ENCODE measurements at places on chromosomes 3 and 15.

GRCh38 chr3:11385891-11386290 is 113.7 kb downstream of the ATG7 start:
- H3K4me1 ChIP-seq, result peaks cover 7% of the 10 kb centered on the region
- no peak for DNase-seq
- no peak overlapping the region for H3K27ac ChIP-seq
- H3K4me3 ChIP-seq, result no peak overlapping the region

- no peak overlapping the region for H3K4me3 ChIP-seq
- H3K36me3 ChIP-seq, result no peaks in the 10 kb centered on the region
- no peak overlapping the region for H3K27ac ChIP-seq
- H3K27me3 ChIP-seq, result no peaks in the 10 kb centered on the region
- DNase-seq, result no peak
These were observed 129.8 kb downstream of the MBNL1 start for GRCh38 chr3:152398495-152398894.

- H3K36me3 ChIP-seq, result no peaks in the 10 kb centered on the region
- DNase-seq, result no peak
- no peak overlapping the region for H3K4me3 ChIP-seq
These were observed 7.8 kb downstream of the MFSD1 start for GRCh38 chr3:158809642-158810041.

- peak overlapping the region; percentile 76 for H3K27ac ChIP-seq
- H3K4me3 ChIP-seq, result no peak overlapping the region
- DNase-seq, result no peak
- no peaks in the 10 kb centered on the region for H3K27me3 ChIP-seq
These were observed 1.5 kb upstream of the PLXNB1 start for GRCh38 chr3:48431224-48432029.

DNA sequence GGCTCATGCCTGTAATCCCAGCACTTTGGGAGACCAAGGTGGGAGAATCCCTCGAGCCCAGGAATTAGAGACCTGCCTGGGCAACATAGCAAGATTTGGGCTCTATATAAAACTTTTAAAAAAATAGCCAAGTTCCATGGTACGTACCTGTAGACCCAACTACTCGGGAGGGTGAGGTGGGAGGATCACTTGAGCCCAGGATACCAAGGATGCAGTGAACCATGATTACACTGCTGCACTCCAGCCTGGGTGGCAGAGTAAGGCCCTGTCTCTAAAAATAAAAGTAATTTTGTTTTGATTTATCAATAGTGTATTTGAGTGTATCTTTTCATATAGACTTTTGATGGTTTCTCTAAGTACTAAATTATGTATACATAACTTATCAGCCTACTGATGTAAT is 63.1 kb downstream of the LSM3 start:
- H3K4me3 ChIP-seq, result no peak overlapping the region
- no peak overlapping the region for H3K27ac ChIP-seq
- DNase-seq, result no peak
- H3K27me3 ChIP-seq, result no peaks in the 10 kb centered on the region
- no peaks in the 10 kb centered on the region for H3K4me1 ChIP-seq
- H3K36me3 ChIP-seq, result no peaks in the 10 kb centered on the region

DNA sequence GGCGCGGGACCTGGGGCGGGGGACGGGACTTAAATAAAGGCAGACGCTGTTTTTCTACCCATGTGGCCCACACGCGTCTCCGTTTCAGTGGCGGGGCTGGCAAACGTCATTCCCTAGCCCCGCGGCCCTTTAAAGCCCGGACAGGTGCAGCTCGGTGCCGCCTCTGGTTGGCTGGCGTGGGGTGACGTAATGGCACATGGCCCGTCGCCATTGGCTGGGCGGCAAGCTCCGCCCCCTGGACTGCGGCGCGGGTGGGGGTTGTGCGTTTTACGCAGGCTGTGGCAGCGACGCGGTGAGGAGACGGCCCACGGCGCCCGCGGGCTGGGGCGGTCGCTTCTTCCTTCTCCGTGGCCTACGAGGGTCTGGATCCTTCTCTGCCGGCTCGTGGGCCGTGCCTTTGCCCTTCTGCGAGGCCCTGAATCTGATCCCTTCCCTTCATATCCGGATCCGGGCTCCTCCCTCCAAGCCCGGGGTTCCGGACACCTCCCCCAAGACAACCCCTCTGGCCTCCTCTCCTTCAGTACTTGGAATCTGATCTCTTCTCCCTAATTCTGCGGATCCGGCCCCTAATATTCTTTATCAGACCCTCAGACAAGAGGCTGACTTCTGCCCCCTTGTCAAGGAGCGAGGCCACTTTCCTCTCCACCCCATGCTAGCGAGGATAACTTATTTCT is at the start of gene CRELD1:
Gene CRELD1 (plus strand): TSS at position 274 of the 674 bp plus-strand sequence. CDS start 605 bp downstream, outside the sequence.
- H3K4me3 ChIP-seq, result peak within 1 kb of the TSS; percentile 69
- H3K27me3 ChIP-seq, result peaks cover 3% of the 10 kb centered on the region
- peak; percentile 98 for DNase-seq
- H3K27ac ChIP-seq, result peak within 1 kb of the TSS; percentile 61
- H3K36me3 ChIP-seq, result no peaks in the 10 kb centered on the region

GRCh38 chr3:189143321-189143720 is 28.4 kb upstream of the TPRG1 start:
- H3K27me3 ChIP-seq, result no peaks in the 10 kb centered on the region
- H3K36me3 ChIP-seq, result no peaks in the 10 kb centered on the region
- H3K4me1 ChIP-seq, result no peaks in the 10 kb centered on the region
- no peak for DNase-seq

- H3K4me3 ChIP-seq, result no peak overlapping the region
- H3K27me3 ChIP-seq, result no peaks in the 10 kb centered on the region
- H3K36me3 ChIP-seq, result no peaks in the 10 kb centered on the region
- H3K4me1 ChIP-seq, result no peaks in the 10 kb centered on the region
These were observed 7.0 kb downstream of the XIRP1 start for GRCh38 chr3:39185326-39185958.

DNA sequence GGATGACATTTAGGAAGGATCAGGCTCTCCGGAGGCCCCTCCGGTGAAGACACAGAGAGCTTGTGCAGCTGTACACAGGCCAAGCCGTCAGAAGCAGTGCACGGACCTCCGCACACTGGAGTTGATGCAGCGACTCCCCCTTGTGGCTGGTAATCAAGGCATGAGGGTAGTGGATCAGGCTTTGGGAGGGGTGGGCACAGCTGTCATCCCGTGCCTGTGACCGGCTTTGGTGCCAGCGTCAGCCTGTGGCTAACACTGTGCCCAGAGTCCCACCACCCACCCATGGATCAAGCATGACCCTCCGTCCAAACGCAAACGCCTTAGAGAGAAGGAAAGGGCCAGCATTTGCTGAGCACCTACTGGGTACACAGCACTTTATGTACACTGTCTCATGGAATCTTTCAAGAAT is 8.2 kb upstream of the GRIP2 start:
- no peaks in the 10 kb centered on the region for H3K4me1 ChIP-seq
- no peaks in the 10 kb centered on the region for H3K27me3 ChIP-seq
- peak; percentile 76 for DNase-seq
- H3K4me3 ChIP-seq, result no peak overlapping the region

DNA sequence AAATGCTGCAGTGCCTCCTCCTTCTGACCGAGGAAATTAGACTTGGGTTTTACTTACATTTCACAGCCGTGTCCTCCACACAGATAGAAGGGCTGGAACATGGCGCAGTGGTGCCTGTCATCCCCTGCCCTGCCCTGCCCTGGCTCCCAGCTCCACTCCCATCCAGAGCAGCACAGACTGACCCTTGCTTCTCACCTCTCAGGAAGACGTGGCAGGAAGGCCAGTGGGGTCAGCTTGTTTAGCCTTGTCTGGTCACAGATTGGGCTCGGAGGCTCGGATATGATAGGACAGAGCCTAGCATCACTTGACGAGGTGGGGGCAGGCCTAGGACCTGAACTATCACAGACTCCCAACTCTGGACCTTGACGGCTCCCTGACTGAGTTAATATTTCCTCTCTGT is 88.5 kb downstream of the LINGO1 start:
- no peaks in the 10 kb centered on the region for H3K27me3 ChIP-seq
- H3K27ac ChIP-seq, result no peak overlapping the region
- H3K4me3 ChIP-seq, result no peak overlapping the region
- DNase-seq, result no peak
- no peaks in the 10 kb centered on the region for H3K36me3 ChIP-seq

DNA sequence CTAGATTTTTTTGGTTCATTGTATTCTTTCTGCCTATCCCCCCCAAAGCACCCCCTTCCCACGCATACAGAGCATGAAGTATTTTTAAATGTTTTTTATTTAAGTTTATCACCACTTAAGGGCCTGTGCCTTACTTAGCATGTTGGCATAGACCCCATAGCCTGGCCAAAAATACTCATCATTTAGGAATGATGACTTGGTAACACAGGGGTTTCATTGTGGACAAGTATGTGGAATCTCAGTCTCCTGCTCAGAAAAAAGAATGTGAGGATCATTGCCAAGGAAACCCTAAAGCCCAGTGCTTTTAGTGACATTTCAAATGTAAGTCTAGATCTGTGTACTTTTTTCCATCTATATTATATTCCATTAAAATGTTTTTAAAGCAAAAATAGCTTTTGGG is 146.3 kb downstream of the ALCAM start:
- DNase-seq, result no peak
- no peak overlapping the region for H3K4me3 ChIP-seq
- H3K27me3 ChIP-seq, result no peaks in the 10 kb centered on the region

DNA sequence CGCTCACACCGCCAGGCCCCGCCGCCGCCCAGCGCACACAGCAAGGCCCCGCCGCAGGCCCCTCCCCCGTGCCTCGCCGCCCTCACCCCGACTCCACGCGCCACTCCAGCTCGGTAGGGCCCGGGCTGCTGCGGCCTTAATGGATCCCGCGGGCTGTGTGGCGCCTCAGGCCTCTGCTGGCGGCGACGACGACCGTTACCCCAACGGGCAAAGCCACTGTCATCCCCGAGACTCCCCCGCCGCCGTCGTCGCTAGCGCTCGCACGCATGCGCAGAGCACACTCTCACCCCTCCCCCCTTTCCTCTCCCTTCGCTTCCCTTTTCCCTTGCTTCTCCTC is at the start of gene MSL2:
Gene MSL2 (minus strand): TSS at position 272 of the 337 bp plus-strand sequence. CDS start 1,222 bp downstream, outside the sequence.
- peaks cover 4% of the 10 kb centered on the region for H3K4me1 ChIP-seq
- DNase-seq, result no peak
- H3K4me3 ChIP-seq, result peak within 1 kb of the TSS; percentile 93
- H3K27me3 ChIP-seq, result no peaks in the 10 kb centered on the region
- no peaks in the 10 kb centered on the region for H3K36me3 ChIP-seq

DNA sequence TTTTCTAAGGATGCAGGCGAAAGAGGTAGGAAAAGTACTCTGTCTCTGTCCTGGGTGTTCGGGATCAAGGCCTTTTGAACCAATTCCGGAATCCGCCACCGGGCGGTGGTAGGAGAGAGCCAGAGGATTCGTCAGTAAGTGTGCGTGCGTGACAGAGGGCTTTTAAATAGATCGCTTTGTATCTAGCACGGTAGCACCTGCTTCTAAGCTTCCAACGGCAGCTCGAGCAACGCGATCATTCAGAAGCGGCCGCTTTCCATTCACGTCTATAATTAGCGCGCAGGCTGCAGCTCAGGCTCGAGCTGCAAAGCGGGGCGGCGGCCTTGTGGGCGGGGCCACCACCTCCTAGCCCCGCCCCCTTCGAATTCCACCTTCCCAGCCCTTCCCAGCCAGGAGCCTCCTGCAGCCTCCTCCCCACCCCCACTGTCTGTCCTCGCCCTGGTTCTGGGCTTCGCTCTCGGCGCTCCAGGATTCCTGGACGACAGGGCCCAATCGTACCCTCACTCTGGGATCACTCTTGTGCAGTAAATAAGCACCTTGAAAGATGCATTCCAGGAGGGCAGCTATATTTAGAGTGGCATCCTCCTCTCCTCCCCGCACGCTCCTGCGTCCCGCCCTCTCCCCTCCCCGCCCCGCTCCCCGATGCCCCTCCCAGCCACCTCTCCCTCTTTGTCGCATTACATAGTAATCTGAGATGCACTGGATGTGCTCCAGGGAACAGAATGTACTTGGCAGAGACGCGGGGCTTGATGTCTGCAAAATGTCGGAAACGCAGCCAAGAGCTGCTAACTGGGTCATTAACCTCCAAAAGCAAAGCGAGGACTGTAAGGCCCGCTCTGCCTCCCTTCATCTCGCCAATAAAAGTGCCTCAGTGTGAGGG is 224.1 kb upstream of the TPRG1 start:
- H3K4me1 ChIP-seq, result peaks cover 10% of the 10 kb centered on the region
- peaks cover 4% of the 10 kb centered on the region for H3K27me3 ChIP-seq
- H3K4me3 ChIP-seq, result peak overlapping the region; percentile 49
- peak; percentile 74 for DNase-seq

GRCh38 chr3:167113035-167113830 is 266.9 kb downstream of the ZBBX start:
- no peak overlapping the region for H3K4me3 ChIP-seq
- no peak for DNase-seq
- H3K36me3 ChIP-seq, result no peaks in the 10 kb centered on the region
- no peaks in the 10 kb centered on the region for H3K4me1 ChIP-seq
- H3K27me3 ChIP-seq, result no peaks in the 10 kb centered on the region

GRCh38 chr3:48899273-48899672 is 591 bp upstream of the SLC25A20 start:
- H3K27ac ChIP-seq, result no peak overlapping the region
- H3K36me3 ChIP-seq, result no peaks in the 10 kb centered on the region
- H3K27me3 ChIP-seq, result no peaks in the 10 kb centered on the region
- H3K4me1 ChIP-seq, result no peaks in the 10 kb centered on the region

DNA sequence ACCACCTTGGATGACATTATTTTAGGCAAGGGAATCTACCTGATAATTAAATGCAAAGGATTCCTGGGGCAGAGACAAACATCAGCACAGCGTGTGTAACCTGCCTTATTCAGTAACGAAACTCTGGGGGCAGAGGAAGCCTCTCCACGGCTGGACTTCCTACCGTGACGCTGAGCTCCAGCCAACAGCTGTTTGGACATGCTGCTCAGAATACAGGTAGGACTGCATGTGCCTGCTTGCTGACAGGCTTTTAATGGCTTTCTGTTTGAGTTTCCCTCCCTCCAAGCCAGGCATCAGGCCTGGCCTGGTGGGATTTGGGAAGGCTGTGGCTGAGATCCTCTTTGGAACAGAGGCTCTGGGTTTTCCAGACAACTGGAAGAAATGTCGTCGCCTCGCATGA is 150.6 kb downstream of the ADAMTS17 start:
- H3K4me3 ChIP-seq, result no peak overlapping the region
- no peak for DNase-seq
- H3K27ac ChIP-seq, result no peak overlapping the region

DNA sequence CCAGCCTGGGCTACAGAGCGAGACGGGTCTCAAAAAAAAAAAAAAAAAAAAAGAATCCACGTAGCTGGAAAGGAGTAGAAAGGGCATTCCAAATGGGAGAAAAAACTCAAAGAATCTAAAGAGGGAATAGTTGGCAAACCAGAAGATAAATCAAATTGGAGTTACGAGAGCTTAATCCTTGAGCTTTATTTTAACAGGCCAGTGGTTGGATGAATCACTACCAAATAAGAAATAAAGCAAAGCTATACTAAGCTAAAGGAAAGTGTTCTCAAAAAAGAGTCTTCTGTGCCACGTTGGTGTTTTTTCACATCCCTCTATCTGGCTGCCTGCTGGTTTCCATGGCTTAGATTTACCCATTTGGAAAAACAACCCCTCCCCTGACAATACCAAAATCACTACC is 14.0 kb downstream of the VGLL4 start:
- no peaks in the 10 kb centered on the region for H3K36me3 ChIP-seq
- no peak overlapping the region for H3K27ac ChIP-seq
- no peaks in the 10 kb centered on the region for H3K27me3 ChIP-seq

All from H1 (cell line).